ENCODE measurements at places on chromosomes 2 and 18. TPM values are rescaled to one million over a fixed set of nuclear protein-coding genes. Genes with fewer than 3 reads are reported as not detected.

DNA sequence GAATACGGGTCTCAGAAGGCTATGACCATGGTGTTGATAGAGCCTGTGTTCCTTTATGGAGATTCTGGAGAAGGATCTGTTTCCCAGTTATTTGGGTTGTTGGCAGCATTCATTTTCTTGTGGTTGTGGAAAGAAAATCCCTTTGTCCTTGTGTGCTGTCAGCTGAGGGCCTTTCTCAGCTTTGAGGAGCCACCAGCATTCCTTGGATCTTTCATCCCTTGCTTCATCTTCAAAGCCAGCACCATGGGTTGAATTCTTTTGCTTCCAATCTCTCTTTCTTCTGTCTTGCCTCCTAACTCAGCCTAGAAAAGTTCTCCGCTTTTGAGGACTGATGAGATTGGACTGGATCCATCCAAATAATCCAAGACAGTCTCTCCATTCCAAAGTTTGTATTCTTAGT lies 103.2 kb upstream of the MMADHC start:
- no peak for DNase-seq

DNA sequence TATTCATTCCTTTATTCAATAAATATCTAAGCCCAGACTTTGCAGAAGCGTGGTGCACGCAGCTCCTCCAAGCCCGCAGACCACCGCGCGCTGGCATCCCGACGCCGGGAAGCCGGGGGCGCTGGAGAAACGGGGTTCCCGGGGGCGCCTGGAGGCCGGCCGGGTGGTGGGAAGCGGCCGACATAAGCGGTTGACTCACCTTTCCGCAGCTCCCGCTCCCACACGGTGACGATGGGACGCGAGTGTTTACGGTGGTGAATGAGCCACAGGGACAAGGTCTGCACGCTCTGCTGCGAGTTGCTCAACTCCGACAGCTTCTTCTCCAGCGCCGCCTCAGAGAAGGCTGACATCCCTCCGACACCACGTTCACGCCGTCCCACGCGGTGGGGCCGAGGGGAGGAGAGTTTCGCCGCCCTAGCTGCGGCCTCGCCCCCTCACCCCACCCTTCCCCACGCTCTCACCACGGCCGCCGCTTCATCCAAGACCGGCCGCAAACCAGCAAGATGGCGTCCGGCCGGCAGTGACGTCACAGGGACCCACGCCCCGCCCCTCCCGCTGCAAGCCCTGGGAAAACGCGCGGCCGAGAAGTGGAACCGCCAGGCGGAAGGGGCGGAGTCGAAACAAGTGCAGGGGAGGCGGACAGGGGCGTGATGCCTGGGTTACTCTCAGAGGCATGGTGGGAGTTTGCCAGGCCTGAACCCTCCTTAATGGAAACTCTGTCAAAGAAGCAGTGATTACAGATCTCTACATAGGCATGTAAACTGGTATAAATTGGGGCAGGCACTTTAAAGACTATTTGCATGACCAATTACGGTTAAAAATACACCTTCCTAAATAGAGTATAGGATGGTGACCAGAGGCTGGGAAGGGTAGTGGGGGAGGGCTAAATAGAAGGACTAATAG lies at the start of gene RPRD1A:
RPRD1A (minus strand) TSS at position 505 of the 903 bp plus-strand sequence; CDS start at position 350, 155 bp downstream.
- peak; percentile 88 for DNase-seq

The MEP1B gene
- total RNA-seq, result not detected

DNA sequence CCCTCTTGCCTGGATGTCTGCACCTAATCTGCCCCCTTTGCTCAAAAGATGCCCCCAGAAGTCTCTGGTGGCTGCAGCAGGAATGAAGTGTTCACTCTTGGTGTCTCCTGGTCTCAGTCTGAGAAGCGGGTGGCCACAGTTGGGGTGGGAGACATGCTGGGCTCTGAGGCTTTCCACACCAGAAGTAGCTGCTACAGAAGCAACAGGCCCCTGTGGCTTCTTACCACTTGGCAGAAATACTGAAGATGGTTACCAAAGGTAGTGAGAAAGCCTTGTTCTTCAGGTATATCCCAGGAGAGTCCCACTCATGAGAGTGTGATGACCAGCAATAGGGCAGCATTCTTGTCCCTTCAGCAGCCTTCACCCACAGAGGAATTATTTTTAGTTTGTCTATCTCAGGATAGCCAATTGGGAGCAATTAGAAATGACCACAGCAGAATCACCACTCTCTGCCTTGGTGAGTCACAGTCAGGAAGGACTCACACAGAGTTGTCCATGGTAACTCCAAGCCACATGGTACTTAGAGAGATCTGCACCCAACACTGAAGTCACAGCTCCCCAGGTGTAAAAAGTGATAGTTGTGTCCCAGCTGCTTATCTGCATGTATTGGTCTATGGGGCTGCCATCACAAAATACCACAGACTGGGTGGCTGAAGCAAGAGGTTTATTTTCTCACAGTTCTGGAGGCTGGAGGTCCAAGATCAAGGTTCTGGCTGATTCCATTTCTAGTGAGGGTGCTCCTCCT lies 169.8 kb upstream of the ID2 start:
- no peak for DNase-seq

DNA sequence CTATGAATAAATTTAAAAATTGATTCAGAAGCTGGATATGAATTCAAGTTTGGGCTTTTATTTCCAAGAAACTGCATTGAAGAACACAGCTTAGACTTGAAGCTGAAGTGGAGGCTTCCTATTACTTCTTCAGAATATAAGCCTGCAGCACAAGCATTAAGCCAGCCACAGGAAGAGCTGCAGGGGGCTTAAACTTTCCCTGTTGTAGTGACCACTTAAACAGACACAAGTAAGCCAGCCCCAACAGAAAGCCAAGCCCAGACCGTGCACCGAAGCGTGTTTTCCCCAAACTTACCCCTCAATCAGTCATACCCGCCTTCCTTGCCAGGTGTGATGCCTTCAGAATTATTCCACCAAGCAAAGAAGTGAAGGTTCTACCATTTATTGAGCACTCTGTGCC lies 28.7 kb downstream of the ERMN start:
- no peak for DNase-seq

The CIB4 gene
- total RNA-seq, result not detected

DNA sequence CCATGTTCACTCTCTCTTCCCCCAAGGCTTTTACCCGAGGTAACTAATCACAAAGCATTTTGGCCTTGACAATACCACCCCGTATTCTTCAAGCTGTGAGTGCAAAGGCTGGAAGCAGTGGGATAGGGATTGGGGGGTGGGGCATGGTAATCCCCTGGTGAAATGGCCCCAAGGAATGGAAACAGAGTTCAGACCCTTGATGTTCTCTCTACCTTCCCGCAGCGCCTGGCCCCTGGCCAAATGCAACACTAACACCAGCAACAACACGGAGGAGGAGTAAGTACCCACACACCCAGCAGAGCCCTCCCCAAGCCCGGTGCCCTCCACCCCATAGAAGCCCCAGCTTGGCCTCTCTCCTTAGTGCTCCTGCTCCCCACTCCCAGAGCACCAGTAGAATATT lies 36.9 kb downstream of the CNGA3 start:
- no peak for DNase-seq

DNA sequence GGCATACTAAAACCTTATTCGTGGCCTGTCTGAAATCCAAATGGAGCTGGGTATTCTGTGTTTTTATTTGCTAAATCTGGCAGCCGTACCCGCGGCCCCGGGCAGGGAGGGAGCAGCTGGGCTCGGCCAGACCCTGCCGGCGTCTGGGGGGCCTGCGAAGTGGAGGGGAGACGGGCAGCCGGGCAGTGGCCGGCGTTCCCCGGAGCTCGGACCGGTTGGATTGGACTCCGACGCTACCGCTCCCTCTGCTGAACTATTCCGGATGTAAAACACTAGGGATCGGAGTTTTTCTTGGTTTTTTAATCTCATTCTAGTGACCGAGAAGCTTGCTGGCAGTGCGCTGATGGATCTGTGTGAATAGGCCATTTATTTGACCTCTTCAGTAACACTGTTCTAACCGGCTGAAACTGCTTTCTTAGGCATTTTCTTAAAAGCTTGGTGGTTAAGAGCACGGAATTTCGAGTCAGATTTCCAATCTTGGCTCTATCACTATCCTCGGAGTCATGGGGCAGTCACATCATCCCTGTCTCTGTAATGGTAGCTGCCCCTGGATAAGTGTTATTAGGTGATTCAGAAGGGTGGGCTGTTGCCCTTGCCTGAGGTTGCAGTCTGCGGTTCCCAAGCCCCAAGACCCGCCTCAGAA lies 694 bp downstream of the UNC50 start:
- no peak for DNase-seq

DNA sequence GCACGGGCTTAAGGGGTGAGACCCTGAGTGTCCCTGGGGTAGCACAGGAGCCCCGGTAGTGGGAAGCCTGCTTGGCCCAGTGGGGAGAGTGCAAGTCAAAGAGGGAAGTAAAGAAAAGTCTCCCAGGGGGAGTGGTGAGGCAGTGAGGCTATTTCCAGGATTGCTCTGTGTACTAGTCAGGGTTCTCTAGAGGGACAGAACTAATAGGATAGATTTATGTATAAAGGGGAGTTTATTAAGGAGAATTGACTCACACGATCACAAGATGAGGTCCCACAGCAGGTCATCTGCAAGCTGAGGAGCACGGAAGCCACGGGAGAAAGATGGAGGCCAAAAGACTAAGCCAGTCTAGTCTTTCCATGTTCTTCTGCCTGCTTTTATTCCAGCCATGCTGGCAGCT lies 45.5 kb downstream of the CMPK2 start:
- no peak for DNase-seq

DNA sequence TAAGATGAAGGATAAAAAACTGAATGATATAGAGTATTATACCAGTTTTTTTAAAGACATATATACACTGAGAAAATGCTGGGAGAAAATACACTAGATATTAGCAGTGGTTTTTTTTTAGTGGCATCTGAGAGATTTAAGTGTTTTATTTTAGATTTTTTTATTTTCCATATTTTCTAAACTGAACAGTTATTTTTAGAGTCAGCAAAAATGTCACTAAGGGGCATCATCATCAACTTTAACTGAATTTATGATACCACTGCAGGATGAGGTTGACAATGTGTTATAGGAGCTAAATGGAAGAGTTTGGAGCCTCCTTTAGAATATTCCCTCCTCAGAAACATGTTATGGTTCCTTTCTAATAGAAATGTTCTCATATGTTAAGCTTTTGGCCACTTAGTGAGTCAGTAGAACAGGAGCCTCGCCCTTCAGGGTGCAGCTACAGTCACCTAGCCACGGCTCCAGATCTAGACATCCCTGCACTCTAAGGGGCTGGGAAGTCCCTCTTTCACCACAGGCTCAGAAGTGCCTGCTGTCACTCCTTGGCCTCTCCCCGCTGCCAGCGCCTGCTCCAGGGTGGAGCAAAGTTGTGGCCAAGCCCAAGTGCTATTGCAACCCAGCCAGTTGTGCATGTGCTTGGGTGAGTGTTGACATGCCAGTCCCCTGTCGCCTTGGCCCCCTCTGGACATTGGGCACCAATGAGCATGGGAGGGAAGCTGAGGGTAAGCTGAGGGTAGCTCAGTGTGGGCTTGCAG lies 210.7 kb upstream of the RASGRP3 start:
- DNase-seq, result no peak

- DNase-seq, result peak; percentile 92
Observed at GRCh38 chr2:46970334-46971288, 55.0 kb upstream of the MCFD2 start.

GRCh38 chr18:33316146-33316587 lies 124.4 kb downstream of the CCDC178 start:
- no peak for DNase-seq

DNA sequence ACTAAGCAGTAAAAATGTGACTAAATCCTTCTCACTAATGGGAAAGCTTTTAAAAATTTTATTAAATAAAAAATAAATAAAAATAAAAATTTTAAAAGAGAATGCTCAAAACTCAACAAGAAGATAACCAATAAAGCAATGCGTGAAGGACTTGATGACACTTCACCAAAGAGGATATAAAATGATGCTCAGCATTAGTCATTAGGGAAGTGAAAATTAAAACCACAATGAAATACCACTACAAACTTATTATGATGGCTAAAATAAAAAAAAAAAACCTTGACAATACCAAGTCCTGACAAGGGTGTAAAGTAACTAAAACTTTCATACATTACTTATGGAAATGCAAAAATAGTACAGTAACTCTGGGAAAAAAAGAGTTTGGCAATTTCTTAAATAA lies 3.3 kb upstream of the WDR75 start:
- no peak for DNase-seq

The UGT1A5 gene
- total RNA-seq, result not detected

DNA sequence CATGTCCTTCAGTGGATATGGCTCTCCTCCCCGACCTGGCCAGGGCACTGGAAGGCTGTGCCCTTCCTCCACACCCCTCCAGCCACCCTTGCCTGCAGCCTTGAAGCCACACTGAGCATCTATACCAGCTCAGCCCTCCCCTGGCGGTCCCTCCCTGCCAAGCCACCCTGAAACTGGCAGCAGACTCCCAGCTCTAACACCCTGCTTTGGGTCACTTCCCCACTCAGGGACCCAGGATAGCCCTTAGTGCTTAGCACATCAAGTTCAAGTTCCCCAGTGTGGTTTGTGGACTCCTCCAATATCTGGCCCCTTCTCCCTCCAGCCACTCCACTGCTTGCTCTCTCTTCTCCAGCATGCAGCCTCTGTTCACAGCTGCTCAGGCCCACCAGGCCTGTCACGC lies 89.4 kb downstream of the TNS1 start:
- DNase-seq, result no peak

GRCh38 chr2:199958014-199958413 lies 2.6 kb downstream of the MAIP1 start:
- DNase-seq, result no peak

DNA sequence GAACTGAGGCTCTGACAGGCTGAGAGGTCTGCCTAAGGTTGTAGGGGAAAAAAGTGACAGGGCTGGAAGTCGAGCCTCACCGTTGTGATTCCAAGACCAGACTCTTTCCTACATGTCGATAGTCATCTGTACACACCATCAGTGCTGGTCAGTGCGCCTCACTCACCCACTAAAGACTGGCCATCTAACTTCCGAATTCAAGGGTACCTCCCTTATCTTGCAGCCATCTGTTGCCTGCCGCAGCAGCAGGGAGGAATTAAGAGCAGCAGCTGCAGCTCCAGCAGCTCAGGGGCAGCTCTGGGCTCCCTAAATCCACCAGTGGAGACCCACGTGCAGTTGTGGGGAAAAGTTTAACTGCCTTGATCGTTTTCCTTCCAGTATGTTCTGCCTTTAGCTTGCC lies 32.6 kb upstream of the GPR39 start:
- DNase-seq, result no peak

GRCh38 chr2:80651435-80651834 lies 346.9 kb upstream of the LRRTM1 start:
- no peak for DNase-seq

The SLC38A11 gene
- 9.2 TPM for total RNA-seq

- no peak for DNase-seq
Observed at GRCh38 chr2:50118905-50119702, 912.8 kb downstream of the NRXN1 start.

- no peak for DNase-seq
Observed at GRCh38 chr2:174485788-174486562, 854 bp downstream of the GPR155 start.

DNA sequence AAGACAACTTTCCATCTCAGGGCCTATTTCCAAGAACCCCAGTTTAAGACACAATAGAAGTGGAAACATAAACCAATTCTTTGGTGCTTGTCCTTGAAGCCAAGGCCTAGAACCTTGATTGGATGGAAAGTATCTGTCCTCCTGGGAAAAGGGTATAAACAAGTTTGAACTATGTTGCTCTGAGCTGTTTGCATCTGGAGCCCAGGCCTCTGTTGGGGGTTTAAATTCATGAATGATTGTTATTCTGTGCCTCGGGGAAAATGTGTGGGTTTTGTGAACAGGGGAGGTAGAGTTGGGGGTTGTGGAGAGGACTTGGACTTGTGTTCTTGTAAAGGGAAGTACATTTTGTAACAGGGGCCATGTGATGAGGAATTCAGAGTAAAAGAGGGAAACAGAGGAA lies 406.1 kb downstream of the SLC4A3 start:
- DNase-seq, result no peak

The METAP1D gene
- 14.0 TPM for total RNA-seq

The SNRNP27 gene
- 54.6 TPM for total RNA-seq

GRCh38 chr2:3154700-3155099 lies 222.9 kb downstream of the EIPR1 start:
- no peak for DNase-seq

All from HepG2 (cell line).